ENCODE measurements at places on chromosomes 2 and 18.

DNA sequence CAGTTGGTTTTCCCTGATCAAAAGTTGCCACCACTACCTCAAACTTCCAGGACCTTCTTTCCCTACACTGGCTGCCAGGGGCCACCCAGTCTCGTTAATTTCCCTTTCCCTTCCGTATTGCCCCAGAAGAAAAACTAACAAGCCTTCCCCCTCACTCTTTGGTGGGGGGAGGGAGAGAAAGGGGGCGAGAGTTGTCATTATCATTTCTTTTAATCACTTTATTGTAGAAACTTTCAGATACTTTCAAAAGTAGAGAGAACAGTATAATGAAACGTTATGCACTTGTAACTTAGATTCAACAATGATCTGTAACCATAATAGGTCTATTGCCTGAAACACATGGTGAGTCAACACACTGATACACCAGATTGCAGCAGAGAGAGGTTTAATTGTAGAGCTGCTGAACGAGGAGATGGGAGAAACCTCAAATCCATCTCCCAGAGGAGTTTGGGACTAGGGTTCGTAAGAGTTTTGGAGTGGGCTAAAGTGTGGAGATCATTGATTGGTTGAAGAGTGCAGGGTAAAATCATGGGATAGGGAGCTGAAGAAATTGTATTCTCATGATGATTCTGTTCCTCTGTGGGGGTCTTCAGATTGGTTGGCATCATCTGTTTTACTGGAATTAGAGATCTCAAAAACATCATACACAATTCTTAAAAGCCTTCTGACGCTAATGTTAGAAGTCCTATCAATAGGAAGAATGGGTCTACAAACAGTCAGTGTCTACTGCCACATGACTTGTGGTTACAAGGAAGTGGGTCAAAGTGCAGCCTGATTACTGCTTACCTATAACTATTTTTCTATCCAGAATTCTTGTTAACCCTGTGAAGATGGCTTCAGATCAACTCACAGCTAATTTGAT lies 2.6 kb upstream of the RNF149 start:
- DNase-seq = no peak

DNA sequence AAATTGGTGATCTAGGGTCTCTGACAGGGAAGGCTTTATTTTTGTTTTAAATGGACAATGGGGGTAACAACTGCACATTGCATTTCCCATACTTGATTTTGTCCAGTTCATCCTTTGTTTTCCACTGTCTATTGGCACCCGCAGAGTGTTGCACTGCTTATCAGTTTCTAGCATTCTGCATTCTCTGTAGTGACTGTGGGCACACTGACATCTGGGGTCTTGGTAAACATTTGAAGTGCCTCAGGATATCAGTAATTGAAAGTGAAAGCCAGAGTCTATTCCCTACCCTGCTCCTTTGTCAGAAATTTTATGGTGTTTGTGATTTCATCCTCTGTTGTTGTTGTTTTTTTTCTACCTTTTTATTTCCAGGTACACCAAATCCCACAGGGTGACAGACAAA lies 132.1 kb upstream of the EPC2 start:
- no peak for DNase-seq

DNA sequence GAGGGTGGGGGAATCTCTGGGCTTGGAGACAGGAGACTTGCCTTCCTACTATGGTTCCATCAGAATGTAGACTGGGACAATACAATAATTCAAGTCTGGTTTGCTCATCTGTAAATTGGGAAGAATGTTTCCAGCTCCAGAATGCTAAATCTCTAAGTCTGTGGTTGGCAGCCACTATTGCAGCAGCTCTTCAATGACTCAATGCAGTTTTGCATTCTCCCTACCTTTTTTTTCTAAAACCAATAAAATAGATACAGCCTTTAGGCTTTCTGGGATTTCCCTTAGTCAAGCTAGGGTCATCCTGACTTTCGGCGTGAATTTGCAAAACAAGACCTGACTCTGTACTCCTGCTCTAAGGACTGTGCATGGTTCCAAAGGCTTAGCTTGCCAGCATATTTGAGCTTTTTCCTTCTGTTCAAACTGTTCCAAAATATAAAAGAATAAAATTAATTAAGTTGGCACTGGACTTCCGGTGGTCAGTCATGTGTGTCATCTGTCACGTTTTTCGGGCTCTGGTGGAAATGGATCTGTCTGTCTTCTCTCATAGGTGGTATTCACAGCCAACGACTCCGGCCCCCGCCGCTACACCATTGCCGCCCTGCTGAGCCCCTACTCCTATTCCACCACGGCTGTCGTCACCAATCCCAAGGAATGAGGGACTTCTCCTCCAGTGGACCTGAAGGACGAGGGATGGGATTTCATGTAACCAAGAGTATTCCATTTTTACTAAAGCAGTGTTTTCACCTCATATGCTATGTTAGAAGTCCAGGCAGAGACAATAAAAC lies 6.5 kb downstream of the TTR start:
- peak; percentile 28 for DNase-seq

- DNase-seq = no peak
These were observed 220.6 kb downstream of the SETBP1 start for GRCh38 chr18:44901283-44901682.

DNA sequence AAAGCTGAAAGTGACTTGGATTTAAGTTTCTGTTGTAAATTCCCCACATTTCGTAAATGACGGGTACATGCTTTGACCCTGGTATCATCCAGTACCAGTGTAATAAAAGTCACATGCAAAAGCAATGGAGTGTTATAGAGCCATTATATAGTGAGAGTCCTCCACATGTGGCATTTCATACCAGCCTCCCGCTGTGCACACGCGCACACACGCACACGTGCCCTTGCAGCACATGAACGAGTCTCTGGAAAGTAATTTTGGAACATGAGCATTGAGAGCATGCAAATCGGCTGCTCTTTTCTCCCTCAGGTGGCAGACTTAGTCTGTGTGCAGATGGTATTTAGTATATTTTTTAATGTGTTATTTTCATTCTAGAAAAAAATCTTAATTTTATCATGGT lies 198.1 kb downstream of the ZNF407 start:
- no peak for DNase-seq

GRCh38 chr2:156088587-156088986 lies 243.9 kb downstream of the NR4A2 start:
- no peak for DNase-seq

GRCh38 chr2:57693965-57694364 lies 352.6 kb upstream of the VRK2 start:
- no peak for DNase-seq

DNA sequence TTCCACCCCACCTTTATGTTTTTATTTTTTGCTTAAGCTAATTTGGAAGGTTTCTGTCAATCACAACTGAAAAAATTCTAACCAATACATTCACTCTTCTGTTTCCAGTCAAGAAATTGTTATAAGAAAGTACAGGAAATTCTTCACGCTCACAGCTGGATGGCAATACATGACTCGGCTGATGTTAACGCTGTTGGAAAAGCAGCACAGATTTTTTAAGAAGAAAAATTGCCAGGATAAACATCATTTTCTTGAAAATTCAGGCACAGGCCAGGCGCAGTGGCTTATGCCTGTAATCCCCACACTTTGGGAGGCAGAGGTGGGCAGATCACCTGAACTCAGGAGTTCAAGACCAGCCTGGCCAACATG lies 46.1 kb downstream of the STPG4 start:
- peak; percentile 28 for DNase-seq

- no peak for DNase-seq
These were observed 122.7 kb upstream of the GLI2 start for GRCh38 chr2:120612931-120613330.
